ENCODE measurements at places on chromosomes 3 and 15.
A peak's percentile ranks its signal among the peaks of the same experiment; 100 is the strongest.

GRCh38 chr3:183275937-183276336 is 22.9 kb downstream of the B3GNT5 start:
- no peak for DNase-seq

DNA sequence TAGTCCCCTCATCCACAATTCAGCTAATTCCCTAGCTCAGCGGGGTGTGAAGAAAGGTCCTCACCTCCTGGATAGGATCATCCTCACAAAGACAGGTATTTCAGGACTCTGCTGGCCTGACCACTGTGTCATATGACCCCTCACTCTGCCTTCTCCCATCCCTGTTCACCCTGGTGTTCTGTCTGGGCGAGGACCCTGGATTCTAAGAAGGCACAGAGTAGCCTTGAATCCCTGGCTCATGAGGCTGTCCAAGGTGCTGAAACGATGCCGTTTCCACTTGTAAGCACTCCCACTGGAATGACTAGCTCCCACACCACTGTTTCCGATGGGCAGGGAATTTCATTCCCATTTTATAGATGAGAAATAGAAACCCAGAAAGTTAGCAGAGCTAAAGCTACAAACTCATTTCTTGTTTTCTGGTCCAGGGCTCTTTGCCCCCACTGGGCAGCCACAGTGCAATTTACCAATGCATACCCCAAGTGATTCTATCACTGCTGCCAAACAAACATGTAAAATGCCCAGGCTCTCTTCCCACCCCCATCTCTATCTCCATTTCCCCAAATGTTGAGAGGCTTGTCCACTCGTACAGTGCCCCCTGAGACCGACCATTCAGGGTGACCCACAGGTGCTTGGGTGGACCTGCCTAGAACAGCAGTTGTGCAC is 83.2 kb downstream of the RAB11A start:
- DNase-seq = peak; percentile 53

DNA sequence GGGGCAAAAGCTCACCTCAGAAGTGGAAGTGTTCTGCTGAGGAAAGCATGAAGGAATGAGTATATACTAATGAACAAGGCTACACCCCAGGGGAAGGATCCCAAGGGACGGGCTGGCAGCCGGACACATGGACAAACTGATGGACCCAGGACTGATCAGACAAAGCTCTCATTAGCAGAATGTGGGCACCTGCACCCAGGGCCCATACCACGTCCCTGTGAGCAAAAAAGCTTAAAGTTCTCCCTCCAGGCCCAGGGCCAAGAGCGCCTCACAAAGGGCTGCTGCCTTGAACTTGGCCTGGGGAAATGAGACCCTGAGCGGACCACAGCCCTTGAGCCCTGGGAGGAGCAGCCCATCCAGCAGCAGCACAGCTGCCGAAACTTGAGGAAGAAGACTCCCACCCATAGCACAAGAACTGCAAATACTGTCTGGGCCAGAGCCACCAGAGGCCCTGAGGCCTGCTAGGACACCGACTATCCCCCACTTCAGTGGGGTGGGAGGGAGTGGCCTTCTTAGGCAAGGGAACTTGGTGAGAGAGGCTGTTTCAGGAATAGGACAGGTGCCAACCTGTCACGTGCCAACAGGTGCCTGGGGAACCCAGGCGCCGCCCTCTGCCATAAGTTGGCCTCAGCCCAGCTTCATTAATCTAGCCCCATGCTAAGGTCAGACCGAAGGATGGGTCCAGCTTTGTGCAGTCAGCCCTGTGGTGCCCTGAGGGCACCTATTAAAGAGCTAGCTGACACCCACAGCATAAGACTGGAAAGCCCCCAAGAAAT is 2.3 kb upstream of the GMPPB start:
- DNase-seq = no peak

DNA sequence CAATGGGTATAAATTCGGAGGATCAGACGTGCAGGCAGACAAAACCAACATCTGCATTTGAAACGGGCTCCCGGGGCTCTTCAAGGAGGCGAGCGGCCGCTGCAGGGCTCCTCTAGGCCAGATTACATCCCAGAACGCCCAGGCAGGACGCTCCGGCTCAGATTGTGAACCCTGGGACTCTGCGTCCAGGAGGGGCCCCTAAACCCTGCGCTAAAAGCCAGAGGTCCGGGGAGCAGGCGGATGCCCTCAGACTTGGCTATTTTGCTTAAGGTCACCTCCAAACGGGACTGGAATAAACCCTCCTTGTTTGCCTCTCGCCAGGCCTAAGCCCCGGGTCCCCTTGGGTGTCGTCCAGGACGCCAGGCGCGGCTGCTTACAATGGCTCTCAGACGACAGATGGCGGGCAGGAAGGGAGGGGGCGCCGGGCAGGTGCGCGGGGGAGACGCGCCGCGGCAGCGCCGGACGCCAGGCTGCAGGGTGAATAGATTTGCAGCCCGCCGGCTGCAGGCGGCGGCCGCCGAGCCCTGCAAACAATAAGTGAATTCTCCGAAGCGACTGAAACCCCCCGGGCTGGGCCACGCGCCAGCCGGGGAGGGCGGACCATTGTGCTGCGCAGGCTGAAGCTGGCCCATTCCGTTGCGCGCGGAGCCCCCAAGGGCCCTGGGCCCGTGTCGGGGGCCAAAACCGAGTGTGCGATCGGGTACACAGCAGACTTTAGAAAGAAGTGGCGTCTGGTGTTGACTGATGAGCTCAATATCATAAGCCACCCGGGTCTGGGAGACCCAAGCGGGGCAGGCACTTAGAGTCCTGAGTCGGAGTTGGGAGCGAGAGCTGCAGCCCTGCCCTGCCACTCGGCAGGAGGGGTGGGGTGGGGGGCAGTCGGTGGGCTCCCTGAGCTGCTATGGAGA is 32.3 kb upstream of the AMOTL2 start:
- DNase-seq = peak; percentile 18

DNA sequence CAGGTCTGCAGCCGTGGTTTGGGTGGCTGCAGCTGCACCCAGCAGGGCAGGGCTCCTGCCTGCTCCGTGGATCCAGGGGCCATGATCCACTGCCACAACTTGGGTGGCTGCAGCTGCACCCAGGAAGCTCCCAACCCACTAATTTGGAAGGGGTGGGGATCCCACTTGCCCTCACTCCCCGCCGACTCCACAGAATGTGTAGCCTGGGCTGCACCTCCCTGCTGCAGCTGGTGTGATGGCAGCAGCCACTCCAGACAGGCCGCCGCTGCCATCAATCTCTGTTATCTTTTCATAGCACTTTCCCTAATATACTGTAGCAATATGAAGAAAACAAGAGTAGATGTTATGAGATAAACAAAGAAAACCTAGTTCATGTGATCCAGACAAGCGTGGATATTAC is 137.8 kb upstream of the CNTN3 start:
- no peak for DNase-seq

DNA sequence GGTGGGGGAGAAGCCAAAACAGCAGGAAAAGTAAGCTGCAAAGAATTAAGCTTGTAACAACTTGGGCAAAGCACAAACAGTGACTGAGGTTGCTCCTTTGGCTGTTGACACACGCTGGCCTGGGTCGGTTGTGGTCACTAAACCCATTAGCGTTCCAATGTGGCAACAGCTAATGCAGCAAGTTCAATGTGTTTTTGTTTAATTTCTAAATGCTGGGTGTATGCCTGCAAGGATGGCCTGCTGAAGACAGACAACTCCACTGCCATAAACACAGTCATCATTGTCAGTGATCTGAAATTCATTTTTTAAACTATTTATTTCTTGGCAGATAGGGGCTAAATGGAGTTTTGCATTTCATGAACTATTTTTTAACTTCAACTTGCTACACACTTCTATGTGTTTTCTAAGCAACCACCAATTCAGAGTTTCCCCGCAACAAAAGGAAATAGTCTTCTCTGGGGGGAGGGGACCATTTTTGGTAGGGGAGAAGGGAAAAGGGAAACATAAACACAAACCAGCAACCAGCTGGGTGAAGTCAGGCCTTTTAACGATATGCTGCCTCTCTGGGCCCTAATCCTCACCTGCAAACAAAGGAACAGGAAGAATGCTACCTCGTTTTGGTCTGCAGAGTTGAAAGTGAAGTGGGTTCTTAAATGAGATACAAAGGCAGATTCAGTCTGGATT is 34.8 kb upstream of the WNT5A start:
- no peak for DNase-seq

- no peak for DNase-seq
Observed at GRCh38 chr15:67174864-67175573, 79.4 kb downstream of the AAGAB start.

GRCh38 chr3:37190667-37191066 is 16.3 kb upstream of the LRRFIP2 start:
- DNase-seq = no peak

DNA sequence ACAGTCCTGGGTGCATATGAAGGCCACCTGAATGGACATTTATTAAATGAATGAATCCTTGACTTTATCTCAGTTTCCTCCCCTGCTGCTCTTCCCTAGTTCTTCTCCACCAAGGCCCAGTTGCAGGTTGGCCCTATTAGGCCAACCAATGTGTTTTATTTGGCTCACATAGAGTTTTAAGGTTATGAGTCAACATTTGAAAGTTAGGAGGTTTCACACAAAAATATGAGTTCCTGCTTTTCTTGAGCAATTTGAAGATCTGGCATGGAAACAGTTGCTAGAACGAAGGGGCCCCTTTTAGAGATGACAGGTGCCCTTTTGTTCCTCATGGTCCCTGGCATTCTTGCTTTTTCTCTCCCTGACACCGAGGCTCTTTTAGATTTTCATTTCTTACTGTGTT is 83.0 kb upstream of the PDZRN3 start:
- DNase-seq = no peak

DNA sequence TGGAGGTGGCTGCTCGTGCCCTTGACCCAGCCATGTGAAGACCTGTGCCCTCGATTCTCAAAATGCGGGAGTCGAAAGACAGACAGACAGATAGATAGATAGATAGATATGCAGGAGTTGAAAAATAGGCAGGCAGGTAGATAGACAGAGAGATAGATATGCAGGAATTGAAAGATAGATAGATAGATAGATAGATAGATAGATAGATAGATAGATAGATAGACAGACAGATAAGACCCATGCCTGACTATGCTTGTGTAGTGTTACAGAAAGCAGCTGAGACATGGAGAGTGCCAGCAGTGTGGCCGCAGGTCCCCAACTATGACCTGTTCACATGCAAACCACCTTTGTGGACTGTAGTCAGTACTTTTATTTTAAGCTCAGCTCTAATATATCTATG is 17.2 kb downstream of the GPD1L start:
- DNase-seq = no peak

GRCh38 chr3:126147932-126148683 is 32.3 kb downstream of the ALDH1L1 start:
- no peak for DNase-seq

GRCh38 chr15:57500979-57501576 is 90.6 kb upstream of the MYZAP start:
- peak; percentile 64 for DNase-seq

- no peak for DNase-seq
Observed at GRCh38 chr3:61181874-61182273, 69.4 kb downstream of the FHIT start.

GRCh38 chr3:106294121-106294520 is 425.3 kb upstream of the CBLB start:
- DNase-seq = no peak

GRCh38 chr3:153289334-153289808 is 127.3 kb downstream of the RAP2B start:
- DNase-seq = no peak

Data from umbilical cord (tissue), 2 donors.